HCT116 (cell line): ENCODE measurements at places on chromosomes 16 and 17. TPM values are rescaled to one million over a fixed set of nuclear protein-coding genes. Genes with fewer than 3 reads are reported as not detected.

DNA sequence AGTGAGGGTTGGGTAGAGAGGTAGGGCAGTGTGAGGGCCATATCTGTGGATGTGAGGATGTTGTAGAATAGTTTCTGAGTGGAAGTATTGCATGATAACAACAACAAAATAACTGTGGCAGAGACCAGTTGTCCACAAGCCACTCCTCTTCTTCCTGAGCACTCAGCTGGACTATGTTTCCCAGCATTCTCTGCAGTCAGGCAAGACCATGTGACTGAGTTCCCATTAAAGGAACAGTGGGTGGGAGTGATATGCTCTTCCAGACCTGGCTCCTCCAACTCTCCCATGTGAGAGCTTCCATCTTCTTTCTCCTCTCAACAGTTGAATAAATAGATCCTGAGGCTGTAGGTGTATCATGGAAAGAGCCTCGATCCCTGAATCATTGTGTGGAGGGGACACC lies 272.4 kb downstream of the CBLN1 start:
- DNase-seq = no peak

DNA sequence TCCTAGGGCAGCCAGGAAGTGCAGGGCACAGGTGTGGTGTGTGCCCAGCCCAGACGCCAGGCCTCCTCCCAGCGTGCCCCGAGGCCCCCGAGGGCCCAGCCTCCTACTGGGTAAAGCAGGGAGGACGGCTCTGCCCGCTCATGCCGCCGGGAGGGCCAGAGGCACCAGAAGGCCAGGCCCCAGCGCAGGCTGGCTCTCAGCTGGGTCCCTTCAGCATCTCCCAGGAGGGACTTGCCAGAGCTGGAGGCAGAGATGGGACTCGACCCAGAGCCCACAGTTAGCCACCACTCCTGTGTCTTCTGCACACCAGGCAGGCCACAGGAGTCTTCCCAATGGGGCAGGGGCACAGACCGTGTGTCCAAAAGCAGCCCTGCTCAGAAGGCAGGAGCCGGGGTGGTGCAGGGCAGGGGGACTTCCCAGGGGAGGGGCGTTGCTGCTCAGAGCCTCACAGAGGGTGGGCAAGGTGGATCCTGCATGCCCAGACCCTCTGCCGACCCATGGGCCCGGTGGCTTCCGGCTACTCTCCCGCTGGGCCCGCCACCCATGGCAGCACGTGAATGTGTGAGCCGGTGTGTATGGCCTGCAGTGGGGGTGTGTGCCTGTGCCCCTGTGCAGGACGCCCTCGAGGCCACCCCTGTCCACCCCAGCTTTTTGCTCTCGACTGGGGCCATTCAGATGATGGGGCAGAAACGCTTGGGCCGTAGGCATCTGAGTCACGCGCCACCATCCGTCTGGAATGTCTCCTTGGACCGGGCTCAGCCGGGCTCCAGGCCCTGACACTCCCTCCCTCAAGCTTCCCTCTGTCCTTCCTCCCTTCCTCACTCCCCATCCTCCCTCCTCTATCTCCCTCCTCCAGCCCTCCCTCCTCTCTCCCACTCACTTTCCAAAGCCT lies 5.7 kb upstream of the ZNF469 start:
- DNase-seq = no peak

DNA sequence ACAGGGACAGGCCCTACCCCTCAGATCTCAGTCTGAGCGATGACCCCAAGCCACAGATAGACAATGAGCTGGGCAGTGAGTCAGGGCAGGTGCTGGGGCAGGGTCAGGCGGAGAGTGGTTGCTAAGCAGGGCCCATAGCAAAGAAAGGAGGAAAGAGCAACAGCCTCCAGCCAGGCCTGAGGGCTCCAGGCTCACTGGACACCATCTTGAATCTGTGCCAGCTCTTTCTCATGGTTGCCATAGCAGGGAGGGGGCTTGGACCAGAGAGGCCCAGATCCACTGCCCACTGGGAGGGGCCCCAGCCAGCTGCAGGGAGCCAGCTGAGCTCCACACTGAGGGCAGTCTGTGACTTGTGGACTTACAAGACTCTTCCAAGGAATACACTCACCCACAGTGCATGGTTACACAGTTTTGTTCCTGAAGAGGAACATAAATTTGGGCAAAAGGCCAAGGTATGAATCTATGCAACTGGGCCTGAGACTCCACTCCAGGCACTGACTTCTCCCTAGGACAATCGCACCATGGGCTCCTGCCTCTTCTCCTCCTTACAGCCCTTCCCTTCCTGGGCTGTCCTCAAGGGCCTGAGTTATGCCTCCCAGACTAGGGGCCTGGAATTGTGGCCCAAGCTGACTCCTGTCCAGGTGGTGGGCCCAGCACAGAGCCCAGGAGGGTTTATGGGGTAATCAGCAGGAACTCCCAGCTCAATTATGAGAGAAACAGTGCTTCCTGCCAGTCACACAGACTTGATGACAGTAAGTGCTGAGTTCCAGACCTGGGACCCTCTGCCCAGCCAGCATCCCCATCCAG lies 59.9 kb downstream of the BEAN1 start:
- DNase-seq = no peak

- DNase-seq = no peak
These were observed 9.3 kb upstream of the MRTFB start for GRCh38 chr16:14061732-14062259.

Gene EPX
- not detected for total RNA-seq

DNA sequence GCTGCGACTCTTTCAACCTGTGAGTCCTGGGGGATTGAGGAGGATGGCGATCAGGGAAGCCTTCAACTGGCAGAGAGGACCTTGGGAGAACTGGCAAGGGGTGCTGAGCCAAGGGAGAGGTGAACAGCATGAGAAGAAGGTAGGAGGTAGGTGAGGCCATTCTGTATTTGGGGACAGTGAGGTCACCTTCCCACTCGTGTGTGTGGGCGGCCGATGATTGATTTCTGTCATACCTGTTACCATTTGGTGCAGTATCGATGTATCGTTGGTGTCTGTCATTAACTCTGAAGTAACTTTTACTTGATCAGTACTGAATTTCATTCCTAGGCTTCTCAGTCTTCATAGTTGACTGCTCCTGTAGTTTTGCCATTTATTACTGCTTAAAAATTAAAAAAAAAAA lies 3.8 kb downstream of the ARSG start:
- DNase-seq = no peak

Gene ZNF629
- total RNA-seq = 18.4 TPM
